ENCODE measurements at places on chromosomes 3 and 15. TPM values are rescaled to one million over a fixed set of nuclear protein-coding genes. Genes with fewer than 3 reads are reported as not detected.

ITGA11 gene
- total RNA-seq: 81.1 TPM

FGD5 gene
- 0.18 TPM for total RNA-seq

CRELD1 gene
- 13.2 TPM for total RNA-seq

KBTBD8 gene
- total RNA-seq: 1.1 TPM

HOMER2 gene
- 1.5 TPM for total RNA-seq

GAP43 gene
- total RNA-seq: 3.4 TPM

NR1I2 gene
- not detected for total RNA-seq

TMEM108 gene
- not detected for total RNA-seq
